ENCODE measurements at places on chromosomes 11 and 22.

DNA sequence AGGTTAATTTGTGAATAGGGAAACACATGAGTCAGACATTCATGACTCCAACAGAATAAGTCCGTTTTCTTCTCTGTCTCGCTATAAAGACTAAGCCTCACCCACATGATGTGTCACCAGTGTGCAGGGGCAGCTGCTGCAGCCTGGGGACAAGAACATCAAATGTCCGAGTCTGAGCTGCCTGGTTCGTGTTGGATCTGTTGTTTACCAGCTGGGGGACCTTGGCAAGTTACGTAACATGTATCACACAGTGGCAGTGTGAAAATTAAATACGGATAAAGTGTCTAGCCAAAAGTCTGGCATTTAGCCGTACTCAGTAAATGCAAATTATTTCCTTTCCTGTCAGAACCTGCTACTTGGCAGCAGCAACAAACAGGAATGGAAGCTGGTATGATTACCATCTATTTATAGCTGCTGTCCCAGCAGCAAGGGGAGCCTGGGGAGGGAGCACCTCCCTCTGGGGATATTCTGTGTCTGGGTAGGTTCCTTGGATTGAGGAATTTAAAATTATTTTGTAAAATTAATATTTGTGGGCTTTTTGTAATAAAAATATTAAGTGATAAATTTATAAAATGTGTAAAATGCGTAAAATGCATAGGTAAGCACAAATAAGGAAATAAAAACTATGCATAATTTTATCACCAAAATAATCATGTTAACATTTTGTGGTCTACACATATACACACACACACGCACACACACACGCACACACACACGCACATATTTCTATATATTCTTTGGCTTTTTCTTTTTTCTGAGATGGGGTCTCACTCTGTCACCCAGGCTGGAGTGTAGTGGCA, 1.3 kb upstream of the CLDN25 start:
- DNase-seq = no peak

DNA sequence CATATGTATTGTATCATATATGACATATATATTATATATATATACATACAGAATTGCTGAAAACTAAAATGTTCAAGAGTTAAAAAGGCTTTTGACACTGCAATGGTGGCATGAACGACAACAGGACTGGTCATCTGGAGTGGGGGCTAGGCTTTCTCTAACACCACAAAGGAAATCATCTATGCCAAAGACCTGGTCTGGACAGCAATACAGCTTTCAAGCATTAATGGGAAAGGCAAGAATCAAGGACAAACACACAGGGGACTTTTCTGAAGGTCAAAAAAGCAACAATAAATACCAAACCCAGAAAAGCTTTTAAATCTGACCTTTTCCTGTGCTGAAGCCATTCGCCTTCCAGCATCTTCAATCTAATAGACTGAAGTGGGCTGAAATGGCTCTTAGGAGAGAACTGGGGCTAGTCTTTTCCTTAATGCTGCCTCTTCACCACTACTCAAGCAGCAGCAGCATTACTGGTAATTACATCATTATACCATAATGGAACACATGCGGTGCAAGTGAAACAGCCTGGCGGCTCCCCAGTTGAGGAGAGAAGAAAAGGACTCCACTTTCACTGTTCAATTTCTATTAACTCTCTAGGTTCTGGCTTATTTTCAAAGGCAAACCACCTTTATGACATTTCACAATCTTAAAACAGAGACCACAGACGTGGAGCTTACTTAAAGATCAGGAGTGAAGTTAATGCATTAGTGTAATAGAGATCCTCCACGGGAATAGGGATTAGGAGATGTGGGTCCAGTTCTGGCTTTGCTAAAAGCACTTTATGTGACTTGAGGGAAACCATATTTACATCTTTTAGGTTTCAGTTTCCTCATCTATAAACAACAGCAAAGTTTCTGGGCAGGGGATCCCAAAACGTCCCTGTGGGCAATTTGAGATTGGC, 63.0 kb downstream of the GAB2 start:
- no peak for DNase-seq

GRCh38 chr22:26904483-26904882, 247.1 kb downstream of the MIAT start:
- no peak for DNase-seq

- DNase-seq = no peak
Observed at GRCh38 chr22:38018938-38019827, 34.8 kb upstream of the SOX10 start.

GRCh38 chr11:45538939-45539338, 126.5 kb downstream of the CHST1 start:
- no peak for DNase-seq

GRCh38 chr11:18526130-18526520, 617 bp downstream of the TSG101 start:
- no peak for DNase-seq

DNA sequence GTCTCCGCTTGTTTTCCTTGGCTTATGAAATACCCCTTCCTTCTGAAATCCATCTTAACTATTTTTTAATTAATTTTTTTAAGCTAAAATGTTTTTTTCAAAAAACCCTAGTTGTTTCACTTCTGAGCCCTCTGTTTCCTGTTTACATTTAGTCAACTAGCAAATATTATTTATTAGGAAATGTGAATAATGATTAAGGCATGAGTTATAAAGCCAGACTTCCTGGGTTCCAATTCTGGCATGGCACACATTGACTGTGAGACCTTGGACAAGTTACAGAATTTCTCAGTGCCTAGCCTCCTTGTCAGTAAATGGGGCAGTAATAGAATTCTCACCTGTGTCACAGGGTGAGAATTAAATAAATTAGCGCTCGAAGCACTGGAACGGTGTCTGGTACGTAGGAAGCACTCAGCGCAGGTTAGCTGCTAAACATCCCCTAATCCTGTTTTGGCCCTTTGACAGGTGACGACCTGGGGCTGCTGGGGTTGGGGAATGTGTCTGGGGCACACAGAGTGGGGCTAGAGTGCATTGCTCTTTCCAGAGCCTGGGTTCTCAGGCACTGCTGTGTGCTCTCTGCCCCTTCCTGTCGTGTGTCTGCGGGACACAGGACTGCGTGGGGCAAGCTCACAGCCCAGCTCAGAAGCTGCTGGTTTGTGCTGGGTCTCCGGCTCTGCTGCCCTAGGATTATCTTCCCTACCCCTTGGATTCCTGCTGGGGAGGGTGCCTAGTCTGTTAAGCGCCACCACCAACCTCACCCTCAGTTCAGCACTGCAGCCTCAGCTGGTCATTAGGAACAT, 13.1 kb downstream of the PANX1 start:
- DNase-seq = no peak

DNA sequence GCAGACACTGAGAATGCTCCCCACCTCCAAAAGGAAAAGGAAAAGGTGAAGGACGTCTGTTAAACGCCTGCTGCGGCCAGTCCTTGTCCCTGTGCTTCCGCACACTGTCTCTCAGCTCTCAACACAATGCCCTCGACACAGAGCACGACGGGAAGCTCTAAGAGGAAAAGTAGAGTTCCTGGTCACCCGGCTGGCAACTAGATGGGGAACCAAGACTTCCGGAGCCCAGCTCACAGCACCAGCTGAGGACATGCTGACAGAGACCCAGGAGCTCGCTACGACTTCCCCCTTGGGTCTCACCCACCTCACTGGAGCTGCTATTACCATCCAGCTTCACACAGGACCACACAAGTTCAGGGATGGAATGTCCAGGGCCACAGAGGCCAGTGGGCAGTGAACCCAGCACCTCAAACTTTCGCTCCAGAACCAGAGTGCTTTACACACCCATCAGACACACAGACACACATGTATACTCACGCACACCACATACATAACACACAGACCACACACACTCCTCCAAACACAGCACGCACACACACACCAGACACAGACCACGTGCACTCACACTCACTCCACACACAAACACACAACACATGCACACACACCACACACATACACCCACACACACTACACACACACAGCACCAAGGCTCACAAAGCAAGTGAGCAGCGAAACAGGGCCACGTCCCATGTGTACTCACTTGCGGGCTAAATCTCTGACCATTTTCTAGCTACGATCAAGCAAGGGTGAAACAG, 9.6 kb downstream of the SULT4A1 start:
- DNase-seq = no peak

DNA sequence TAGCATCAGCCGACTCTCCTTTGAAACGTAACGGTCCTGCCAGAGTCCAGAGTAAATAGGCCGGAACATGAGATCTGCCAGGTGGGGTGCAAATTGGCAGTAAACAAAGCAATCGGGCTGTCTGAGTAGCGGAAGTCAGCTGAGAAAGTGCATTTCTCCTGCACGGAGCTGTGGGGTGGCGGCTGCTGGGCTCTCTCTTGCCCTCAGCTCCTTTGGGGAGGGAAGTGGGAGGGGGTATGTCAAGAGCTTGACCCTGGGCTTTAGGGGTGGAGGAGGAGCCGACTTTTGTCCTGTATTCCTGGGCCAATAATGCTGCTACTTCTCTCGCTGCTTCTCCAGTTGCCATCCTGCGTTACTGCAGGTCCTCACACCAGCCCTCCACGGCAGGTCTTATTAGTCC, 11.6 kb downstream of the GRIK4 start:
- no peak for DNase-seq

DNA sequence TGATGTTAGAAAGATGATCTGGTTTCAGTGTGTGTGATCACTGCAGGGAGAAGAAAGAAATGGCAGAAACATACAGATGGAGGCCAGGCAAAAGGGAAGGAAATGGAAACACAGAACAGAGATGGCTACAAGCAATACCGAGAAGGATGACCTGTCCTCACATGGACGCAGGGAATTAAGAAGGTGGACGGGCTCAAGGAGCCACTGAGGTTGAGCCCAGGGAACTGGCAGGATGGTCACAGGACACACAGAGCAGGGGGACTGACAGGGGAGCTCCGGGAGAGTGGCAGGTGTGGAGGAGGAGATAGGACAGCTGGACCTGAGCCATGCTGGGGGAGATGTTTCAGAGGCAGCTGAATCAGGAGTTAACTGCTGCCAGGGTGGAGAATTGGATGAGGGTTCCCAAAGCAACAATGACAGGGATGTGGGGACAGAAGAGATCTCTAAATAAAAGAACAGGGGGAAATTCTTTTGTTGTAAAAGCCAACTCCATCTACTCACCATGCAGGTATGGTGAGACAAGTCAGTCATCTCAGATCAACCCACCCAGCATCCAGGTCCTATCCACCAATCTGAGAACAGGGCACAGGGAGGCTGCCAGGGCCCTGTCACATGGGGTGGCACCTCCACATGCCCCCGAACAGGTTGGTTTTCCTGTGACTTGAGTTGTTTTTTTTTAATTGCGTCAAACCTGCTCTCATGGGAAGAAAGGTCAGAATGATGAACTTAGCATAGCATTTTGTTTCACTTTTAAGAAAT, 26.3 kb downstream of the KLHL22 start:
- no peak for DNase-seq

- DNase-seq = no peak
Observed at GRCh38 chr11:64007629-64008282, 21.5 kb downstream of the OTUB1 start.

- no peak for DNase-seq
Observed at GRCh38 chr11:20669820-20670684, 666 bp downstream of the NELL1 start.

DNA sequence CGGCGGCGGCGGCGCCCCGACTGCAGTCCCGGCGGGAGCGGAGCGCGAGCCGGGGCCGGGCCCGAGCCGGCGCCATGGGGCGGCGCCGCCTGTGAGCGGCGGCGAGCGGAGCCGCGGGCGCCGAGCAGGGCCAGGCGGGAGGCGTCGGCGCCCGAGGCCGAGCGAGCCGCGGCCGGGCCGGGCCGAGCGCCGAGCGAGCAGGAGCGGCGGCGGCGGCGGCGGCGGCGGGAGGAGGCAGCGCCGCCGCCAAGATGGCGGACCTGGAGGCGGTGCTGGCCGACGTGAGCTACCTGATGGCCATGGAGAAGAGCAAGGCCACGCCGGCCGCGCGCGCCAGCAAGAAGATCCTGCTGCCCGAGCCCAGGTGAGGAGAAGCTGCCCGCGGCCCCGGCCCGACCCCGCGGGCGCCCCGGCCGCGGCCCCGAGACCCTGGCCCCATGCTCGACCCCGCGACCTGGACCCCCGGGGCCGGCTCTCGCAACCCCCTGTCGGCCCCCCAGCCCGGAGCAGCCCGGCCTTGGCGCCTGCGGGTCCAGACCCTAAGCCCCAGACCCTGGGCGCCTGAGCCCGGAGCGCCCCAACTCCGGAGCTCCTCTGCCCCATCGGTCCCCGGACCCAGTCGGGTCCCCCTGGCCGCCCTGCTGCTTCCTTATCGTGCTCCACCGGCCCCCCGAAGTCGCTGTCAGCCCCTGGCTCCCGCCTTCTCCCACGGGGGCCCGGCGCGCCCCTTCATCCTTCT, at the start of gene GRK2:
TSS of gene GRK2 (plus strand) at position 25 of the 739 bp plus-strand sequence. CDS start at position 252, 227 bp downstream.
- no peak for DNase-seq

DNA sequence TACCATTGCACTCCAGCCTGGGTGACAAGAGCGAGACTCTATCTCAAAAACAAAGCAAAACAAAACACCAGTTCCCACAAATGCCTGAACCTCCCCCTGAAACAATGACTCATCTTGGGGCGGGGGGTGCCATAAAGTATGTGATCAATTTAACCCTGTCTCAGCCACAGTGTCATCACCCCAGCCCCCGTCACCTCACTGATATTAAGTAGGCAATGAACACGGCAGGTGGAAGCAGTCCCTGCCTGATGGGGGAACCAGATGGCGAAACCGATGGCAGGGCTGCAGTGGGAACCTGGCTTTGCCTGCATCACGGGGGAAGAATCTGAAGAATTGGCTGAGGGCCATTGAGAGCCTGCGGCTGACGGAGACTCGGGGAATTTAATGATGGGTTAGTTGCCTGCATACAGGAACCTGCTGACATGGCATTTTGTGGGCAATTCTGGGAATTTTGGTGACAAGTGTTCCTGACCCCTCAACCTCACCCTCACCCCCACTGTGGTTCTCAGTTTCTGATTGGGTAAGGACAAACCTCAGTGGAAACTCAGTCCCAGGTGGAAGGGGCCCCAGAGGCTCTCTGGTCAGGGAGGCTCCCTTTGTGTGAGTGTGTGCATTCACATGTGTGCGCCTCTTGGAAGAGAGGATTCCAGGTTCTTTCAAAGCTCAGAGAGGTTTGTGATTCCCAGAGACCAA, 39.1 kb upstream of the SHISAL1 start:
- DNase-seq = peak; percentile 82

- DNase-seq = peak; percentile 35
Observed at GRCh38 chr11:60925868-60926267, 1.6 kb downstream of the TMEM132A start.

- no peak for DNase-seq
Observed at GRCh38 chr11:75539459-75540334, 14.0 kb upstream of the GDPD5 start.

- no peak for DNase-seq
Observed at GRCh38 chr11:30868626-30869081, 282.5 kb upstream of the MPPED2 start.

DNA sequence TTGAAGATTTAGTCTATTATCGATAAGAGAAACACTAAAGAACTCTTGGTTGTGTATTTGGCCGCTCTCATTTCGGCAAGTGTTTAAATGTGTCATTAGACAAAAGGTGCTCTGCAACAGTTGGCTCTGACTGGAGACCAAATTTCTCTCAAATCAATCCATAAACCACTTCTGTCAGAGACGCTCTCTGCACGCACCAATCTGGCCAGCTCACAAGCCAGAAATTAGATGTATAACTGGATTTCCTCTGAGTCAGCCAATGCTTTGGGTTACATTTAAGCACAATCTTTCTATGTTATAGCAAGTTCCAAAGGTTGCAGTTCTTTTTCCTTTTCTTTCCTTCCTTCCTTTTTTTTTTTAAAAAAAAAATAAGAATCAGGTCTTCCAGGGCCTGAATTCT, 17.6 kb upstream of the PARVA start:
- peak; percentile 11 for DNase-seq

GRCh38 chr22:35559354-35560005, 18.8 kb downstream of the RASD2 start:
- DNase-seq = no peak
